H9 (cell line): ENCODE measurements at places on chromosomes 16 and 17. TPM values are rescaled to one million over a fixed set of nuclear protein-coding genes. Genes with fewer than 3 reads are reported as not detected.

GRCh38 chr16:56203052-56203451, 11.8 kb downstream of the GNAO1 start:
- H3K4me3 ChIP-seq, result no peak overlapping the region
- H3K36me3 ChIP-seq, result no peaks in the 10 kb centered on the region
- no peaks in the 10 kb centered on the region for H3K27me3 ChIP-seq
- H3K4me1 ChIP-seq, result peaks cover 2% of the 10 kb centered on the region; the same call in 1 of the 2 replicates

GRCh38 chr17:40648384-40648968, 858 bp upstream of the SMARCE1 start:
- no peaks in the 10 kb centered on the region for H3K27me3 ChIP-seq
- no peak overlapping the region for H3K27ac ChIP-seq
- no peak for DNase-seq
- no peaks in the 10 kb centered on the region for H3K4me1 ChIP-seq

DNA sequence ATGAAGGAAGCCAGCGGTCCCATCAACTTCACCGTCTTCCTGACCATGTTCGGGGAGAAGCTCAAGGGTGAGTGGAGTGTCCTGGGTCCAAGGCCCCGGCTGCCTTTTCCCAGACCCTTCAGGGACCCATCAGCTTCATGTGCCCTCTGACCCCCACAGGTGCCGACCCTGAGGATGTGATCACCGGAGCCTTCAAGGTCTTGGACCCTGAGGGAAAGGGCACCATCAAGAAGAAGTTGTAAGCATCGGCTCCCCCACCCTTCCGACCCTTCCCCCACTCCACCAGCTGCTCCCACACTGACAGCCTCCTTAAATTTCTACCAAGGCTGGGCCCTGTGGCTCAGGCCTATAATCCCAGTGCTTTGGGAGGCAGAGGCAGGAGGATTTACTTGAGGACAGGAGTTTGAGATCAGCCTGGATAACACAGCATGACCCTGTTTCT, 1.9 kb downstream of the MYL11 start:
- H3K36me3 ChIP-seq, result peaks cover 2% of the 10 kb centered on the region; the same call in 1 of the 3 replicates
- H3K27ac ChIP-seq, result no peak overlapping the region
- no peaks in the 10 kb centered on the region for H3K27me3 ChIP-seq
- DNase-seq, result no peak
- no peak overlapping the region for H3K4me3 ChIP-seq

DNA sequence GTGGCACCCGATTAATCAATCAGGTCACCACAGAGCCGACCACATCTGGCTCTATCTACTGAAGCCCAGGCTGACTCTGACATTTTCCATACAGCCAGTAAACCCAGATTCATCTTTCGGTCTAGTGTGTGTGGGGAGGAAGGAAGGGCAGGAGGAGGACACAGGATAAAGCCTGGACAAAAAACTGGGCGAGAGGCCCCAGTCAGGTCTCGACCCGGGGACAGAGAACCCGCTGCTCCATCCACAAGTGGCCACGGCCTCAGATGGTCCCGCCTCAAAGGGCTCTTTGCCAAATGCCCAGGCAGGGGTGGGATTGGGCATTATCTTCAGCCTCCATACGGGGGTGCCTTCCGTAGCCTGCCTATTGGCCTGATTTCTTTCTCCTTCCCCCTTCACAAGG, 7.8 kb downstream of the ABR start:
- no peak overlapping the region for H3K4me3 ChIP-seq
- H3K36me3 ChIP-seq, result peaks cover 8% of the 10 kb centered on the region; the same call in 1 of the 2 replicates
- H3K4me1 ChIP-seq, result no peaks in the 10 kb centered on the region
- no peaks in the 10 kb centered on the region for H3K27me3 ChIP-seq

DNA sequence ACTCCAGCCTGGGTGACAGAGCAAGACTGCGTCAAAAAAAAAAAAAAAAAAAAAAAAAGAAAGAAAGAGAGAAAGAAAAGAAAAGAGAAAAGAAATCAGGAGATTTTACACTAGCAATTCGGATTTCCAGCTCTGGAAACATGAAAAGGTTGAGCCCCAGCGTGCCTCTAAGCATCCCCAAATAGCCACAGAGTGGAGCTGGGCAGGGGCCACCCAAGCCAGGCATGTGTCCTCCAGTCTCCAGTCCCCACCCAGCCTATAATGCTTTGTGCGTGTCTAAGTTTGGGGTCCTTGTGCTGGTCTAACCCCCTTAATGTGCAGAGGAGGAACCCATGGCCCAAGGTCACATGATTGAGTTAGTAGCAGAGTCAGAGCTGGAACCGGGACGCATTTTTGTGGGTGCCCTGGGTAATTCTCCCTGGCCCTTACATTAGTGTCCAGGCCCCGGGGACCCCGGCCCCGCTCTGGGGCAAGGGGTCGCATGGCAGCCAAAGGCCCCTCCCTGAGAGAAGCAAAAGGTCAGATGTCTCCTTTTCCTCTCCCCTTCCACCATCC, 19.9 kb downstream of the ADAM11 start:
- H3K27ac ChIP-seq, result no peak overlapping the region
- H3K27me3 ChIP-seq, result peaks cover 4% of the 10 kb centered on the region; the same call in 1 of the 2 replicates
- peaks cover 2% of the 10 kb centered on the region; the same call in 1 of the 2 replicates for H3K4me1 ChIP-seq
- no peak for DNase-seq

DNA sequence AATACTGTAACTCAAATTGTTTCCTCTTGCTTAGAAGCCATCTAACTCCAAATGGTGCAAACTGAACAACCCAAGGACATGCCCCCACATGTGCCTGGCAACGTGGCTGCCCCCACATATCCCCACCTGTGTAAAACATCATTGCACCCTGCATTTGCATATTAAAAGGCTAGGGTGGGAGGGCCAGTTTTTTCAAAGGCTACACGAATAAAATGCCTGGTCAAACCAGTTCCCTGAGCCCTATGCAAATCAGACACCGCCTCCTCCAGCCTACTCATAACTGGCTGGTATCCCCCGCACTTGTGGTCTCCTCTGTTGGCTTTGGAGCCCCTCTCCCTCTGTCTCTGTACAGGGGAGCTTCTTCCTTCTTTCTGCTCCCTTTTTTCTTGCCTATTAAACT, 26.7 kb downstream of the C16orf54 start:
- no peak overlapping the region for H3K27ac ChIP-seq
- peak overlapping the region; percentile 17; the same call in 1 of the 2 replicates for H3K4me3 ChIP-seq
- peaks cover 43% of the 10 kb centered on the region for H3K36me3 ChIP-seq
- peaks cover 2% of the 10 kb centered on the region; the same call in 1 of the 2 replicates for H3K4me1 ChIP-seq

GRCh38 chr17:5821803-5822202, 237.5 kb upstream of the NLRP1 start:
- H3K4me3 ChIP-seq, result no peak overlapping the region
- no peaks in the 10 kb centered on the region for H3K27me3 ChIP-seq
- peak; percentile 11 for DNase-seq
- no peaks in the 10 kb centered on the region for H3K36me3 ChIP-seq

- H3K4me3 ChIP-seq, result no peak overlapping the region
- no peak for DNase-seq
- H3K36me3 ChIP-seq, result no peaks in the 10 kb centered on the region
- H3K27ac ChIP-seq, result no peak overlapping the region
- peaks cover 10% of the 10 kb centered on the region; the same call in 1 of the 2 replicates for H3K4me1 ChIP-seq
Measured at GRCh38 chr16:24130494-24131085, 125.5 kb upstream of the CACNG3 start.

DNA sequence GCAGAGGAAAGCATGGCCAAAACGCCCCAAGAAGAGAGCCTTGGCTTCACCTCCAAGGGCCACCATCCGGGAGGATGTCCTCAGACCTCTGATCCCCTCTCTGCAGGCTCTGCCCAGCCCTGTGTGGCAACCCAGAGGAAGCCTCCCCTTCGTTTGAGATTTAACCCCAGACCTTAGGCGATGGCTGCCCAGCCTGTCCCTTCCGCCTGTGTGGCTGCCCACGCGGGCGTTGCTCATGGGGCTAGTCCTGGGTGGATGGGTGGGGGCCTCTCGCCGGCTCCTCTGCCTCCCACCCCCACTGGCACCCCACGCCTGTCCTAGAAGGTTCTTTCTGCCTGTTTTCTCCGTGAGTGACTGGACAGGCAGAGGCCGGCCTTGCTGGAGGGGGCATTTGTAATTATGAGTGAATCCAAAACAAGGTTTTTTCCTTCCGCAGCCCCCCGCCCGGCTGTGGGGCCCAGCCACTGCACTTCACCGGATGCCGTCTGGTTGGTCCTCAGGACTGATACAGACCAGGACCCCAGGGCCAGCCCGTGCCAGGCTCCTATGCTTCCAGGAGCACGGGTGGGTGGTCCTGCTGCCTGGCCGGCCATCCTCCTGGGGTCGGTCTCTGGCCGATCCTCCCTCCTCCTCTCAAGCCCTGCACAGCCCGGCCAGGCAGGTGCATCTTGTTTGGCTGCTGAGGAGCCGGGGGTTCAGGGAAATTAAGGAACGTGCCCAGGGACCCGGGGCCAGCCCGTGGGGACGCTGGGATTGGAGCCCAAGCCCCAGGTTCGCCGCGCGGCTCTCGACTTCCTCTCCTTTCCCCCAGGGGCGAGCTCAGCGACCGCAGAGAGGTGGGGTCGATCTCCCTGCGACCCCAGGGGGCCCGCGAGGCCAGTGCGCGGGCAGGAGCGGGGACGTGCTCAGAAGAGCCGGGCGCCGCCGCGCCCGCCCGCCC, at the start of gene TMEM235:
TSS of gene TMEM235 (plus strand) at position 636 of the 940 bp plus-strand sequence. CDS start 393 bp downstream, outside the sequence.
- H3K4me1 ChIP-seq, result no peaks in the 10 kb centered on the region
- no peaks in the 10 kb centered on the region for H3K36me3 ChIP-seq
- peak within 1 kb of the TSS; percentile 84 for H3K4me3 ChIP-seq
- peak; percentile 47 for DNase-seq

- no peaks in the 10 kb centered on the region for H3K4me1 ChIP-seq
- H3K36me3 ChIP-seq, result peaks cover 66% of the 10 kb centered on the region
- no peaks in the 10 kb centered on the region for H3K27me3 ChIP-seq
Measured at GRCh38 chr17:59651346-59651745, 31.7 kb downstream of the CLTC start.

DNA sequence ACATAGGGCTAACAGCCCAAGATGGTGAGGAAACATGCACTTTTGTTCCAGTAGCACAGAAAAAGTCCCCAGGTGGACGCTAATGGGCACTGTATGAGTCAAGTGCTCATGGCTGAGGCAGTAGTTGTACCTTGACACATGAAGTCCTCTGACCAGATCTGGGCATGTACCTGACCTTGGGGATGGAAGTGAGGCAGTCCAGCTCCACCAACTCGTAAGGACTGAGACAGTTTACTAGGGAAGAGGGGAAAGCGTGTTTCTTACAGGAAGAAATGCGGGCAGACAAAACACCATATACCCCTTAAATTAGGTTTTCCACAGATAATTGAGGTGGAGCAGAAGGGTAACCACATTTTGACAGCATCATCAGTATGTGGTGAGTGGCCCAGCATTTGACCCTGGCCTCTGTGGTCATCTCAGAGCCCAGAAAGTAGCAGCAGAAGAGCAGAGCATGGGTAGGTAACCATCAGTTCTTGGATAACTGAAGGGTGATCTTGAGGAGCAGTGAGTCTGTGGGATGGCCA, 32.4 kb upstream of the METTL9 start:
- H3K4me1 ChIP-seq, result no peaks in the 10 kb centered on the region
- H3K4me3 ChIP-seq, result no peak overlapping the region
- no peak for DNase-seq
- H3K36me3 ChIP-seq, result no peaks in the 10 kb centered on the region
- H3K27ac ChIP-seq, result no peak overlapping the region
- no peaks in the 10 kb centered on the region for H3K27me3 ChIP-seq

- H3K27me3 ChIP-seq, result no peaks in the 10 kb centered on the region
- DNase-seq, result no peak
- H3K36me3 ChIP-seq, result peaks cover 7% of the 10 kb centered on the region; the same call in 1 of the 2 replicates
- H3K4me3 ChIP-seq, result peak within 1 kb of the TSS; percentile 79
- no peak within 1 kb of the TSS for H3K27ac ChIP-seq
- no peaks in the 10 kb centered on the region for H3K4me1 ChIP-seq
Measured at GRCh38 chr17:82022310-82022980, at the start of gene CENPX. CENPX (minus strand) TSS chr17:82022878; CDS start chr17:82022861, 17 bp downstream.

- peak; percentile 83 for DNase-seq
- H3K27me3 ChIP-seq, result no peaks in the 10 kb centered on the region
- H3K36me3 ChIP-seq, result peaks cover 2% of the 10 kb centered on the region
- no peaks in the 10 kb centered on the region; the same call in 1 of the 2 replicates for H3K4me1 ChIP-seq
Measured at GRCh38 chr17:1720856-1721386, 3.6 kb upstream of the WDR81 start.

DNA sequence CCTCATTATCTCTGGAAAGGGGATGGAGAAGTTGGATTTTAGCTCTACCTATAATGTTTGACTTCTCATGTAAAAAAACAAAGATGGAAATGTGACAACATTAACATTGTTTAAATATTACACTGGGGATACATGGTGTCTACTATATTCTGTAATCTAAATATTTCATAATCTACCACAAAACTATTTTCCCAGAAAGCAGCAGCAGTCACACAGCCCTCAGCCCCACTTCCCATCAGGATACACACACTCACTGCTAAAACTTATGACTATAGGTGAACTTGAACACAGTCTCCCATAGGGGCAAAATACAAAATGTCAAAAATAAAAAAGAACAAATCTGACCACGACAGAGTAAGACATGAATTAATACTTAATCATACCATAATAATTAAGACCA, 95.7 kb downstream of the KANSL1 start:
- H3K4me1 ChIP-seq, result no peaks in the 10 kb centered on the region
- no peak overlapping the region for H3K27ac ChIP-seq
- DNase-seq, result no peak
- no peak overlapping the region for H3K4me3 ChIP-seq
- H3K36me3 ChIP-seq, result peaks cover 9% of the 10 kb centered on the region
- no peaks in the 10 kb centered on the region for H3K27me3 ChIP-seq

DNA sequence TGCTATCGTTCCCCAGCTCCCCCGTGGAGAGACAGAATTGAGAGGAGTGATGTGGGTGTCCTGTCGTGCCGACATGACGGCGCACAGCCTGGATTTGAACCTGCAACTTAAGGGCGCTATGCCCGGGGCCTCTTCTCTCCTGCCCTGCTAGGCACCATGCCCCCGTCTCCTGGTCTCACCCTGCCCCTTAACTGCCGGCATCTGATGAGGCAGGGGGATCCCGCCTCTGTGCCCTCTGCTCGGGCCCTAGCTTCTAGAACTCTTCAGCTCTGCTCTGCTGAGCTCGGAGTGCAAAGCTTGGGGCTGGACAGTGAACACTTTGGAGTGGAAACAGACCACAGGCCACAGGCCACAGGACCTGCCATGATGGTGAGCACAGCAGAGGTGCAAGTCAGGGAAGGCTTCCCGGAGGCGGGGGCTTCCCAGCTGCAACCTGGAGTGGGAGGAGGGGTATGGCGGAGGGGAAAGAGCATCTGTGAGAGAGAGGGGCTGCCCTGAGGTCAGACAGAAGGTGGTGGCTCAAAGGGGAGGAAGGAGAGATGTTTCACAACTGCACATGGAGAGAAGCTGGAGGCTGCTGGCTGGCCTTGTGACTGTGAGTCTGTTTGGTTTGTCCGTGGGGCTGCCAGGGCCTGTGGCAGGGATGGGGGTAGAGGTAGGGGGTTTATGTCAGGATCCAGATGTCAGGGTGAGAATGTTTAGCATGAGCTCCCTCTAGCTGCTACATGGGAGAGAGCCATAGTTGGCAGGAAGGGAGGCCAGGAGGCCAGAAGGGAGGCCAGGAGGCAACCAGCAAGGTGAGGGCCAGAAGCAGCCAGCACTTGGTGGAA, 107.8 kb downstream of the CRLF3 start:
- peaks cover 47% of the 10 kb centered on the region for H3K36me3 ChIP-seq
- H3K27me3 ChIP-seq, result no peaks in the 10 kb centered on the region

GRCh38 chr16:88622866-88623265, 15.5 kb upstream of the IL17C start:
- H3K36me3 ChIP-seq, result peaks cover 67% of the 10 kb centered on the region
- no peaks in the 10 kb centered on the region for H3K4me1 ChIP-seq
- H3K27me3 ChIP-seq, result no peaks in the 10 kb centered on the region
- no peak for DNase-seq
- H3K27ac ChIP-seq, result no peak overlapping the region

SLFN5 gene
- 2.9 and 3.5 TPM in 2 replicates for total RNA-seq

LGALS9 gene
- total RNA-seq, result 2.0 and 2.5 TPM in 2 replicates

IL17C gene
- total RNA-seq, result 0.29 and 0.31 TPM in 2 replicates

ABAT gene
- 6.2 and 7.3 TPM in 2 replicates for total RNA-seq

ABCC11 gene
- 0.24 and 0.33 TPM in 2 replicates for total RNA-seq

CETP gene
- not detected in 2 replicates for total RNA-seq

PYDC1 gene
- 0.70 and 2.1 TPM in 2 replicates for total RNA-seq

BCAR1 gene
- total RNA-seq, result 97.1 and 102 TPM in 2 replicates

RCVRN gene
- total RNA-seq, result not detected in 2 replicates
